ENCODE measurements at places on chromosomes 1 and 21.

GRCh38 chr1:228987286-228987685 lies 252.0 kb downstream of the RHOU start:
- peak; percentile 52 for DNase-seq

DNA sequence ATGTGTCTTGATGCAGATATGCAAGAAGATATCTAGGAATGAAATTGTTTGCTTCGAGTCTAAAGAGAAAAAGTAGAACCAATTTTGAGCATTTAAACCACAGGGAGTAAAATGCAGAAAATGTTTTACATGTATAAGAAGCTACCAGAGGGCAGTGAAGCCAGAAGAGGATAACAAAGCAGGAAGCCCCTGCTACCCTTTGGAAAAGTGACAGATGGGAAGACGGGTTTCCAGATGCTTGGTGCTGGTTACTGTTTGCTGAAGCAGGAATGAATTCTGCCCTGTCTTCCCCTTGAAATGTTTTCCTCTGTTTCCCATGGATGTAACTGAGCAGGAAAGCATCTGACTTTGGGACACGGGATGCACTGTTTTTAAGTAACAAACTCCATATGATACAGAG lies 822.2 kb downstream of the MRPL39 start:
- DNase-seq, result peak; percentile 27

DNA sequence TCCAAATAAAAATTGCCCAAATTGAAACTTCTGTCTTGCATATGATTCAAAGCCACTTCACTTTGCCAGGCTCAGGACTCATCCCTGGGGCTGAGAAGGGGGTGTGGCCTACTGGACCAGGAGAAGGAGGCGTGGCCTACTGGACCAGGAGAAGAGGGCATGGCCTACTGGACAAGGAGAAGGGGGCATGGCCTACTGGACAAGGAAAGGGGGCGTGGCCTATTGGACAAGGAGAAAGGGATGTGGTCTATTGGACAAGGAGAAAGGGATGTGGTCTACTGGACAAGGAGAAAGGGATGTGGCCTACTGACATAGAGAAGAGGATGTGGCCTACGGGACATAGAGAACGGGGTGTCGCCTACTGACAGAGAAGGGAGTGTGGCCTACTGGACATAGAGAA lies 405.3 kb downstream of the RRAGC start:
- no peak for DNase-seq

GRCh38 chr1:43994794-43995790 lies 3.7 kb downstream of the CCDC24 start:
- no peak for DNase-seq

- no peak for DNase-seq
Observed at GRCh38 chr1:88009916-88010315, 674.2 kb upstream of the PKN2 start.

- DNase-seq, result no peak
Observed at GRCh38 chr1:1273209-1273511, 494 bp downstream of the UBE2J2 start.

- DNase-seq, result no peak
Observed at GRCh38 chr1:93708734-93709481, 27.3 kb upstream of the BCAR3 start.

DNA sequence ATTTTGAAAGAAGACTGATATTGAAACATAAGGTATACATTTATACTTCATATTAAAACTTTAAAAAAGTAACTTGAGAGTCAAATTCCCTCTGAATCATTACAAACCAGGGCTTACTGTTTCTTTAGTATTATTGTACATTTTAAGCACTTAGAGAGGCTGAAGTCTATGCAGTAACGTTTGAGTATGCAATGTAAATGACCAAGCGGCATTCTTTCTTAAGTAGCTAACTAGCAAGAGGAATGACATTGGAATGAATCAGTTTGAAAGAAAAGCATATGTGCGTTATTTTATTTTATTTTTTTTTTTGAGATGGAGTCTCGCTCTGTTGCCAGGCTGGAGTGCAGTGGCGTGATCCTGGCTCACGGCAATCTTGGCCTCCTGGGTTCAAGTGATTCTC lies 24.3 kb downstream of the WNT2B start:
- no peak for DNase-seq

- no peak for DNase-seq
Observed at GRCh38 chr1:177035586-177035985, 128.9 kb downstream of the ASTN1 start.

DNA sequence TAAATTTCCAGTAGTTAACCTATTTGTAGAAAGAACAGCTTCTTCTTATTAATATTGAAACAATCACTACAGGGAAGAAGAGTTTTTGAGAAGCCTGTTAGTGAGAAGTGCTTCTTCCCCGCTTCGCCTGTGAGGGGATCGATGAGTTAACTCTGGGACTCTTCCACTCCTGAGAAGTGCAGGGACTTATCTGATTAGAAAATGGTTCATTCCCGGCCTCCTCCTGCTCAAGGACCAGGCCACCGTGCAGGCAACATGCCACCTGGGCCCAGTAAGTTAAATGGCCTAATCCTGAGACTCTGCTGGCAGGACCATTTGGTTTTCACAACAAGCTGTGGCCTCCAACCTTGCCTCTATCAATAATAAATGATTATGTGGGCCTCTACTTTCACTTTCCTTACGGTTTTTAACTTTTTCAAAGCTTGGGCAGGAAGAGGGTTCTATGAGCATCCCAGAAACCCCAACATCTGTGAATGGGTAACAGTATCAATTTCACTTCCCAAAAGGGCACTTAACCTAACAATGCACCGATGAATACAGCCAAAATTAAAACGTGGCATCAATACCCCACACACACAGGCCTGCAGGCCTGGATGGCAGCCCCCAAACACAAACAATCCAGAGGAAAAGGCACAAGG lies 33.1 kb downstream of the SIPA1L2 start:
- DNase-seq, result no peak

- no peak for DNase-seq
Observed at GRCh38 chr1:246332078-246332477, 175.0 kb downstream of the SMYD3 start.

GRCh38 chr1:196344453-196344852 lies 263.8 kb downstream of the KCNT2 start:
- no peak for DNase-seq

- DNase-seq, result no peak
Observed at GRCh38 chr1:204445860-204446412, 34.3 kb upstream of the PPP1R15B start.

DNA sequence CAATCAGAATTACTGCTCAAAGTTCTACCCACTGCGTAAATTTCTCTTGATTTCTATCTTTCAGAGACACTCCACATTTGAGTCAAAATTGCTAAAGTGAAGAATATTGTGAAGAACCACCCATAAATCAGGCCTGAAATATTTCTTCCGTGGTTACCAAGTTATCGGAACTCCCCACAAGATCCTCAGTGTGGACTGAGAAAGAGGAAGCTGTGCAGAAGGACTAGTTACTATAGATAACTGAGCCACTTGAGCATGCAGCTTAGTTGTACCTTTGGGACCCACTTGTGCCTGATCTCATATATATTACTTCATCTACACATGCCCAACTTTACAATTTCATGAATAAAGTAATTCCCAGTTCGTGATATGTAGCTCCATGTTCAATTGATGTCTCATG lies 18.4 kb downstream of the RWDD3 start:
- DNase-seq, result no peak

- no peak for DNase-seq
Observed at GRCh38 chr1:30008998-30009657, 714.3 kb downstream of the MATN1 start.
